ENCODE measurements at places on chromosomes 3 and 15.

GRCh38 chr3:178618197-178618596 is 82.0 kb downstream of the KCNMB2 start:
- no peak for DNase-seq

- no peak for DNase-seq
Measured at GRCh38 chr3:162077108-162077507, 580.5 kb downstream of the OTOL1 start.

- DNase-seq = no peak
Measured at GRCh38 chr3:69370156-69370883, 15.6 kb downstream of the FRMD4B start.

- no peak for DNase-seq
Measured at GRCh38 chr15:41281236-41281635, 50.2 kb downstream of the CHP1 start.

GRCh38 chr3:29649815-29650547 is 369.1 kb downstream of the RBMS3 start:
- no peak for DNase-seq

GRCh38 chr15:36843822-36844221 is 256.5 kb downstream of the MEIS2 start:
- no peak for DNase-seq

DNA sequence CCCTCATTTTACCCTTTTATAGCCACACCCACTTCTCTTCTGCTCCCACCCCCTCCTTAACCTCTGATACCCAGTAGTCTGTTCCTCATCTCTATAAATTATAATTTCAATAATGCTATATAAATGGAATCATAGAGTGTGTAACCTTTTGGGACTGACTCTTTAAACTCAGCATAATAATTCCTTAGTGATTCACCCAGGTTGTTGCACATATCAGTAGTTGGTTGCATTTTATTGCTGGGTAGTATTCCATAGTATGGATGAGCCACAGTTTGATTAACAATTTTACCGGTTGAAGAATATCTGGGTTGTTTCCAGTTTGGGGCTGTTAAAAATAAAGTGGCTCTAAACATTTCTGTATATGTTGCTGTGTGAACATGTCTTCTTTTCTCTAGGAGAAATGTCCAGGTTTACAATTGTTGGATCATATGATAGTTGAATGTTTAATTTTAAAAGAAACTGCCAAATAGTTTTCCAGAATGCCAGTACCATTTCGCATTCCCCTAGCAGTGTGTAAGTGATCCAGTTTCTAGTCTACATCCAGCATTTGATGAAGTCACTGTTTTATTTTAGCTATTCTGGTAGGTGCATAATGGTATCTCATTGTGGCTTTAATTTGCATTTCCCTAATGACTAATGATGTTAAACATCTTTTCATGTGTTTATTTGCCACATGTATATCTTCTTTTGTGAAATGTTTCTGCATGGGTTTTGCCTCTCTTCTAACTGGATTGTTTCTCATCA is 68.5 kb downstream of the VPS8 start:
- DNase-seq = no peak

GRCh38 chr3:143428294-143428693 is 308.7 kb downstream of the CHST2 start:
- no peak for DNase-seq

GRCh38 chr3:124876401-124876878 is 10.7 kb downstream of the ITGB5 start:
- DNase-seq = no peak

DNA sequence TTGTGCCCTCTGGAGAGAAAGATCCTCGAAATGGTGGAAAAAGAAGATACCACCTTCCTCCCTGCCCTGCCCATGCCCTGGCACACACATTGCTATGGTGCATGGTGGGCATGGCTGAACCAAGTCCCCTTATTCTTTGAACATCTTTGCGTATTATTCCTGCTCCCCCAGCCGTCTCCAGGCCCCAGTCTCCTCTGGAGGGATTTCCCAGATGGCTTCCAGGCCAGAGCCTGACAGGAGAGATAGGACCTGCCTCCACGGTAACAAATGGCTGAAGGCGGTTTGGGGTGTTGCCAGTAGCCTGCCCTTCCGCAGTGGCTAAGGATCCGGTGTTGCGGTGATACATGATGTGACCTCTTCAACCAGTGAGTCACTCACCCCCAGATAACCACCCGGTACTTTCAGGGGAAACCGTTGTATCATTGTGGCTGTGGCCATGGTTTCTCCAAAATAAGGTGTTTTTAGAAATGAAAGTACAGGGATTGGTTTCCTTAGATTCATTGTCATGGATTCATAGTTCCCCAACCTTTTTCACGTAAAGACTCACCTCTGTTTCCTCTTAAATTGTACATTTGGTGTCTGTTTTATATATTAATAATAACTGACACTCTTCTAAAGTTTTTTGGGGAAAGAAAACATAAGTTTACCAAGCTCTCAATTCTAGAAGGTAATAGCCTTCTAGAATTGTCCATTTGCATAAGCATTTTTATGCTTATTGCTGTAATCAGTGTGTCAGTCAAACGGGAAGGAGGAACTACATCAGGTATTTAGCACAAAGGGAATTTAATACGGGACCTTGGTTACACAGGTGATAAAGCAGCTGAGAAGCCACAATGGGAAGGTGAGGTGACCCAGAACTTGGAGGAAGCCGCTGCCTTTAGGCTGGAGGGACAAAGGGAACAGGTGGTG is 25.9 kb downstream of the SMAD3 start:
- peak; percentile 73 for DNase-seq

DNA sequence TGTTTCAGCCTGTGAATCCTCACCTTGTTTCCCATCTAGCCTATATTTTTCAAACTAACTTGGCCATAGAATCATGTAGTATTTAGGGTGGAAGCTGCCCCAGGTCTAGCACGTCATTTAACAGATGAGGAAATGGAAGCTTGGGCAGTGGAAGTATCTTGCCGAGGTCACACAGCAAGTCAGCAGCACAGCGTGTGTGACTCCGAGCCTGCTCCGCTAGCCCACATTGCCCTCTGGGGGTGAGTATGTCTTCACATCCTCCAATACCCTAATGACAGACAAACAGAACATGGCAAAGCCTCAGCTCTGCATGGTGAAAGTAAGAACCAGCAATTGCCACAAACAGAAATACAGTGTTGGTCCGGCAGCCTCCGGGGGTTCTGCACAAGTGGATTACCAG is 2.2 kb upstream of the CCR5 start:
- peak; percentile 66 for DNase-seq

DNA sequence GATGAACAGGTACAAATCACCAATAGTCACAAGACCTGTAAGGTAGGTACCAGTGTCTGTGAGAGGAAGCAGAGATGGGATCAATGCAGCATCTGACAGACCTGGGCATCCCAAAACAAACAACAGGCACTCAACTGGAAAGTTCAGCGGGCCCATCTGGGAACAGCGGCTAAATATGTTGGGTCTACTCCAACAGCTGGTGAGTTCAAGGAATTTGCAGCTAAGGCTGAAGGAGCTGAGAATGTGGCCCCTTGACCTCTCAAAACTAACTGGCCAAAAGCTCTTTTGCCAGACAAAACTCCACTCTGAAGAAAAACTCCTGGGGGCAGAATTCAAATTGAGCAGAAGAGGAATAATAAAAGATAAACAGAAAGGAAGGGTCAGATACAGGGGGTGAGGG is 24.4 kb downstream of the AVEN start:
- no peak for DNase-seq

GRCh38 chr15:82018201-82018600 is 27.6 kb downstream of the MEX3B start:
- DNase-seq = no peak

GRCh38 chr3:111747490-111747889 is 111.6 kb upstream of the PHLDB2 start:
- no peak for DNase-seq

GRCh38 chr3:169865176-169865767 is 4.5 kb downstream of the LRRC31 start:
- peak; percentile 42 for DNase-seq

DNA sequence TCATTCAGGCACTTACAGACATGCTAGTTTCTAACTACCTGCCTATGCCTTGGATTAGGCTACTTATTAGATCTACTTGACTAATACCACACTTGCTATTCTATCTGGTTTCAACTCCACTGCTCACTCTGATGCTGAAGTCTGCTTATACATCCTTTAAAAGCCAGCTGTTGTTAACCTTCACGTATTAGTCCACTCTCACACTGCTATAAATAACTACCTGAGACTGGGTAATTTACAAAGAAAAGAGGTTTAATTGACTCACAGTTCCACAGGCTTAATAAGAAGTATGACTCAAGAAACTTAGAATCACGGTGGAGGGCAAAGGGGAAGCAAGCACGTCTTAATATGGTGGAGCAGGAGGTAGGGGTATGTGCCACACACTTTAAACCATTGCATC is 47.7 kb upstream of the ANKRD28 start:
- no peak for DNase-seq

GRCh38 chr15:72369964-72370363 is 5.8 kb downstream of the HEXA start:
- DNase-seq = no peak

DNA sequence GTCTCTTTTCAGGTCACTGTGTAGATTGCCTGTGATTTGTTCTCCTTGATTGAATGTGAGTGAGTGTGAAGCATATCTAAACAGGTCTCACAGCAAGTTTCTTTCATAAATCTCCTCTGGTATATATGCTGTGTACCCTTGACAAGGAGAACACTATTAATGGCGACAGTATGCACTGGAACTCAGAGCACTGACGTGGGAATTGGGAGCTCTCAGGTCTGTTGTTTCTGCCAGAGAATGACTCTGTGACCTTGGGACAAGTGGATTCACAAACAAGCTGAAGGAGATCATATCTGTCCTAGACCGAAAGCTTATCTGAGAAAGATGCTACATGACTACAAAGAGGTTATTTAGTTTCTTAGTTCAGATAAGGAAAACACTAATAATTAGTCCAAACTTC is 326.3 kb upstream of the TPRG1 start:
- no peak for DNase-seq

Measured in activated T-cell treated with anti-CD3 and anti-CD28 coated beads, Interleukin-2, amount 50 U/mL, for 24 hours (primary cell).